ENCODE measurements at places on chromosomes 12 and 14. TPM values are rescaled to one million over a fixed set of nuclear protein-coding genes. Genes with fewer than 3 reads are reported as not detected.

DNA sequence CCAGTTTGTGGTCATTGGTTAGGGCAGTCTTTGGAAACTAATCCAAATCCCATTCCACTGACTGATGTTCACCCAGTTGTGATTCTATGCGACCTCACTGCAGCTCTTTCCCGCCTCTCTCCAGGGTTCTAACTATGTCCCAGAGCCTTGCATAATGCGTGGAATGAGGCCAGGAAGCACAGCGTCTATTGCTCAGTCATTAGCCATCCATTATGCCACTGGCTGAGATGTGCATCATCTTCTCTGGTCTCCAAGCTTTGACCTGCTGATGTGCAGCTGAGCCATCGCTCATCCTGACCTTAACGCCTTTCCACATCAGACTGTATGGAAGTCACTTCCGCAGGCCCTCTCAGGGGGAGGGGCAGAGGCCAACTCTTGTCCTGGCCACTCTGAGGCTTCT is 115.4 kb upstream of the VRK1 start:
- H3K4me1 ChIP-seq: no peaks in the 10 kb centered on the region
- H3K27ac ChIP-seq: no peak overlapping the region
- H3K4me3 ChIP-seq: no peak overlapping the region
- peaks cover 23% of the 10 kb centered on the region for H3K27me3 ChIP-seq
- DNase-seq: no peak
- no peaks in the 10 kb centered on the region for H3K36me3 ChIP-seq

- no peaks in the 10 kb centered on the region for H3K27me3 ChIP-seq
- no peaks in the 10 kb centered on the region for H3K4me1 ChIP-seq
- DNase-seq: no peak
- H3K4me3 ChIP-seq: no peak overlapping the region
- H3K36me3 ChIP-seq: no peaks in the 10 kb centered on the region
Observed at GRCh38 chr12:49439042-49439441, 71.8 kb downstream of the SPATS2 start.

DNA sequence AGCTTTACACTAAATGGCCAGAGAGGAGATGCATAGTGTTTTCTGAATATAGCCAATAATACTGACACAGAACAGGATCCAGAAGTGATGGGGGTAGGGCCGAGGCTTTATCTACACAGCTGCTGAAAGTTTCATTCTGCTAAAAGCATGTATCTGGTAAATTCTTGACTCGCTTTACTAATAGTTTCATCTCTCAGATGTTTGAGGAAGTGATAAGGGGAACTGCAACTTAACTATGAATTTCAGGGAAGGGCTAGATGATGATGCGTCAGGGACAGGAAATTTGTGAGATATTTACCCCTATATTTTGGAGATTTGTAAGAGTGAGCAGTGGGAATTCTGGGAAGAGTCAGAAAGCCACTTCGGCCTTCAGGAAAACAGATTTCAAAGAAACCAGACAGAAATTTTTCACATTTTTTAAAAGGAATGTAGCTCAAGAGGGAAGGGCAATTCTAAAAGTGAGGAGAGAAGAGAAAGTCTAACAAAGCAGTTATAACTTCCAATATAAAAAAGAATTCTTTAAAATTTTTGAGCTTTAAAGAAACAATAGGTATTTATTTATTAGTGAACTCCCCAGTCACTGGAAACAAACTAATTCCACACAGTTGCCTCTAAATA is 243.1 kb downstream of the BCAT1 start:
- no peak overlapping the region for H3K27ac ChIP-seq
- no peak overlapping the region for H3K4me3 ChIP-seq
- no peaks in the 10 kb centered on the region for H3K36me3 ChIP-seq

DNA sequence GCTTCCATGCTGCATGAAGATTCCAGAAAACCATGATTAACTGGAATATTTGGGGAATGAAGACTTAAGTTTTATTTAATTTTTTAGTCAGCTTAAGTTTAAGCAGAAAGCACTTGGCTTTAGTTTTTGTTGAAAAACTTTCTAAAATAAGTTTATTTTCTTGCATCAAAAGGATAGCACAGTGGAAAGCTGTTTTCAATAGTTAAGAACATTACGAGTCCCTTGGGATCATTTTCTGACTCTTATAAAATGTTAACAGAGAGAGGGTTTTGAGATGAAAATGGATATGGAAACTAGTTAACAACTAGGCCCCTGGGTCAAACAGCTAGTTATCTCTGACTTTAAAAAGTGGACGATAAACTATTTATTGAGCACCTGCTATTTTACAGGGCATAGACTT is 181.9 kb upstream of the SLC38A2 start:
- no peak overlapping the region for H3K4me3 ChIP-seq
- H3K36me3 ChIP-seq: no peaks in the 10 kb centered on the region
- DNase-seq: no peak
- H3K27ac ChIP-seq: no peak overlapping the region

GRCh38 chr14:100416921-100417860 is 94.1 kb downstream of the SLC25A47 start:
- H3K4me1 ChIP-seq: no peaks in the 10 kb centered on the region
- no peaks in the 10 kb centered on the region for H3K27me3 ChIP-seq
- no peaks in the 10 kb centered on the region for H3K36me3 ChIP-seq
- H3K4me3 ChIP-seq: no peak overlapping the region
- H3K27ac ChIP-seq: no peak overlapping the region
- DNase-seq: no peak

Gene CCDC177
- total RNA-seq: not detected

Gene NABP2
- 20.8 TPM for total RNA-seq
